ENCODE measurements at places on chromosomes 7 and 10. TPM values are rescaled to one million over a fixed set of nuclear protein-coding genes. Genes with fewer than 3 reads are reported as not detected.

GRCh38 chr7:4135301-4135700, 546.8 kb upstream of the FOXK1 start:
- DNase-seq: no peak

GRCh38 chr10:126458466-126458865, 70.2 kb upstream of the ADAM12 start:
- DNase-seq: no peak

NODAL gene
- not detected for total RNA-seq

DNA sequence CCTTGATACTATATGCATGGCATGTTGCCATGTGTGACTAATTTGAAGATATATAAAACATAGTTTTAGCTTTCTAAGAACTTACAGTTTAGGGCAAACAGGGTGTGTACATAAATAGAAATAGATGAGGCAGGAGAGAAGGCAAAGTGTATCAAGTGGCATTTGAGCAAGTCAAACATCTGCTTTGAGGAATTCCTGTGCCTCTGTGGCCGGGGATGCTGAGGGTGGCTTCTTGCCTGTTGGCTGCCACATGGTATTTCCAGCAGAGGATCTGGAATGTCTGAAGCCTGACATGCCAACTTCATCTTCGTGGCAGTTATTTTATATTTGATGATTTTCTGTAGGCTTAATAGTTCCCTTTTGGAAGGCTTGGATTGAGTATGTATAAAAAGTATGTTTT, 6.0 kb downstream of the SSBP1 start:
- DNase-seq: no peak

ADCY1 gene
- 0.98 TPM for total RNA-seq

C10orf53 gene
- not detected for total RNA-seq

GRID1 gene
- not detected for total RNA-seq

DNA sequence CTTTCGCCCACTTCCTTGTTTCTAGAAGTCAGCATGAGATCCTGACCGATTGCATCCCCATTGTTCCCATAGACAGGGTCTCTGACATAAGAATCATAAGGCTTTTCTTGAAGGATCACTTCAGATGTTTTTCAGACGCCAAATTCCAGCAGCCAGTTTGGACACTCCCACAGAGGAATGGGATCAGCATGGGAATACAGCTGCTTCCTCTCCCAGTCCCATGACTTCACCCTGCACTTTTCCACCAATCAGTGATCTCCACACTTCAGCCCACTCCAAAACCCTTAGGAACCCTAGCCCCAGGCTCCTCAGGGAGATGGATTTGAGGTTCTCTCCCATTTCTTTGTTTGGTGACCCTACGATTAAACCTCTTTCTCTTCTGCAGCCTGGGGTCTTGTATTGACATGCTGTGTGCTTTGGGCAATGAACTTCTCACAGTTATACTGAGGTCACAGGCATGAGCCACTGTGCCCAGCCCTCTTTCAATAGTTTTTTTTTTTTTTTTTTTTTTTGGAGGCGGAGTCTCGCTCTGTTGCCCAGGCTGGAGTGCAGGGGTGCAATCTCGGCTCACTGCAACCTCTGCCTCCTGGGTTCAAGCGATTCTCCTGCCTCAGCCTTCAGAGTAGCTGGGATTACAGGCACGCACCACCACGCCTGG, 52.8 kb upstream of the CHST3 start:
- DNase-seq: peak; percentile 28

- no peak for DNase-seq
These were observed 234.7 kb upstream of the TCERG1L start for GRCh38 chr10:131546086-131546810.

- no peak for DNase-seq
These were observed 45.9 kb upstream of the PAPSS2 start for GRCh38 chr10:87613751-87614150.

COL13A1 gene
- total RNA-seq: 3.0 TPM

- no peak for DNase-seq
These were observed 7.7 kb downstream of the TMEM168 start for GRCh38 chr7:112782498-112782897.

IGFBP1 gene
- total RNA-seq: not detected

CNTNAP2 gene
- total RNA-seq: 47.8 TPM
